Activated naive CD8-positive, alpha-beta T cell treated with anti-CD3 and anti-CD28 coated beads for 36 hours (primary cell): ENCODE measurements at places on chromosomes 11 and 22.

DNA sequence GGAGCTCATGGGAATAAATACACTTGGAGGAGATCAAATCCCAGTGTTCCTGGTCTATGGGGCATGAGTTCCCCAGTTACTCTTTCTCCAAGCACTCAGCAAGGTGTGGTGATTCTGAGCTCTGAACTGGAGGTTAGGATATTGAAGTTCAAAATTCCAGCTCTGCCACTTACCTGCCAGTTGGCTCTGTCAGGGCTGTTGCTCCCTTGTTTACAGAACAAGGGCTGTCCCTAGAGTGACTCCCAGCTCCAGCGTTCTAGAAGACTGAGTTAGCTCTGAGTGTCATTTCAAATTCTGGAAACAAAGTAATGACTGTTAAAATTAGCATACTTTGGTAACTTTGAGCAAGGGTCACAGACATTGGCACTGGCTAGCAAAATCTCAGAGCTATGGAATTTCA is 69.7 kb upstream of the ZBED5 start:
- DNase-seq, result no peak

GRCh38 chr11:46895821-46896220 is 22.5 kb downstream of the LRP4 start:
- DNase-seq, result no peak

DNA sequence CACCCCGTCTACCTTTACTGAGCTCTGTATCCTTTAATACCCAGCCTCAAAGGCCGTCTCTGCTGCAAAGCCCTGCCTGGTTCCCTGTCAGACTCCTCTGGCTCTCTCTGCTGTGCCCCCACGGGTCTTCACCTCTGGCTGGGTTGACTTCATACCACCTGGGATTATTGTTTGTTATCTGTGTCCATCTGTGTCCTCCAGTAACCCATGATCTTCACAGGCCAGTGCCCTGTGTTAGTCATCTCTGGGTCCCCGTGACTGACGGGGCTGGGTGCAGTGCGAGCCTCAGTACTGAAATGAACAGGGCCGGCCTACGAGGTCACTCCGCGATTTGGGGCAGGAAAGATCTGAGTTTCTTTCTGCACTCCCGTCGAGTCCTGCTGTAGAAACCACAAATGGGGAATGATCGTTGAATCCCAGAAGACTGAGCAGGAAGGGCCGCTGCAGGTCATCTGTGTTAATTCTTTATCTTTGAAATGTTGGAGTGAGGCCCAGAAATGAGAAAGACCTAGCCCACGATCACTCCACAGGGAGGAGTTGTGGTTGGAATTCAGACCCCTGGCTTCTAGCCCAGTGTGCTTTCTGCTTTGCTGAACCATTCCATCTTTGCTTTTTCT is 12.3 kb upstream of the TUB start:
- no peak for DNase-seq

DNA sequence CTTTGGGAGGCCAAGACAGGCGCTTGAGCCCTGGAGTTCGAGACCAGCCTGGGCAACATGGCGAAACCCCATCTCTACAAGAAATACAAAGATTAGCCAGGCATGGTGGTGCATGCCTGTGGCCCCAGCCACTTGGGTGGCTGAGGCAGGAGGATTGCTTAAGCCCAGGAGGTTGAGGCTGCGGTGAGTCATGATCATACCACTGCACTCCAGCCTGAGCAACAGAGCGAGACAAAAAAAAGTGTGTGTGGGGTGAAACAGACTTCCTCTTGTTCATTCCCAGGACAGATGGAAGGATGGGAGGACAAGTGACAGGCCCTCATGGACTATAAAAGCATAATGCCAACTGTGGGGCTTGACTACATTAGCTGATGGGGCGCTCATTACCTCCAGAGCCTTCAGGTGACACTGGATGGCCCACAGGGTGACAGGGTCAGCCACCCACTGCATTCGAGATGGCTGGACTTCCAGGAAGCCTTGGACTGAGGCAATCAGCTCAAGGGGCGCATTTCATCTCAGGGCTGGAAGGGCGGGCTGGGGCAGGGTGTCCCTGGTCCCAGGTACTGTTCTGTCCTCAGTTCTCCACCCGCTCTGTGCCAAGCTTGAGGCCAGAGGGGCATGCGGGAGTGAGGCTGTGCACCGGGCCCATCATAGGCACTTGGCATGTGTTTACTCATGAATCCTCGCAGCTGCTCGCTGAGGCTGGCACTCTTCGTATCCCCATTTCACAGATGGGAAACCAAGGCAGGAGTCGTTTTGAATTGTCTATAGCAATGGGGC is 12.5 kb downstream of the NPTXR start:
- DNase-seq, result no peak

- DNase-seq, result no peak
Measured at GRCh38 chr11:30120045-30120589, 103.3 kb upstream of the KCNA4 start.

GRCh38 chr22:37220543-37220981 is 8.3 kb upstream of the SSTR3 start:
- no peak for DNase-seq

DNA sequence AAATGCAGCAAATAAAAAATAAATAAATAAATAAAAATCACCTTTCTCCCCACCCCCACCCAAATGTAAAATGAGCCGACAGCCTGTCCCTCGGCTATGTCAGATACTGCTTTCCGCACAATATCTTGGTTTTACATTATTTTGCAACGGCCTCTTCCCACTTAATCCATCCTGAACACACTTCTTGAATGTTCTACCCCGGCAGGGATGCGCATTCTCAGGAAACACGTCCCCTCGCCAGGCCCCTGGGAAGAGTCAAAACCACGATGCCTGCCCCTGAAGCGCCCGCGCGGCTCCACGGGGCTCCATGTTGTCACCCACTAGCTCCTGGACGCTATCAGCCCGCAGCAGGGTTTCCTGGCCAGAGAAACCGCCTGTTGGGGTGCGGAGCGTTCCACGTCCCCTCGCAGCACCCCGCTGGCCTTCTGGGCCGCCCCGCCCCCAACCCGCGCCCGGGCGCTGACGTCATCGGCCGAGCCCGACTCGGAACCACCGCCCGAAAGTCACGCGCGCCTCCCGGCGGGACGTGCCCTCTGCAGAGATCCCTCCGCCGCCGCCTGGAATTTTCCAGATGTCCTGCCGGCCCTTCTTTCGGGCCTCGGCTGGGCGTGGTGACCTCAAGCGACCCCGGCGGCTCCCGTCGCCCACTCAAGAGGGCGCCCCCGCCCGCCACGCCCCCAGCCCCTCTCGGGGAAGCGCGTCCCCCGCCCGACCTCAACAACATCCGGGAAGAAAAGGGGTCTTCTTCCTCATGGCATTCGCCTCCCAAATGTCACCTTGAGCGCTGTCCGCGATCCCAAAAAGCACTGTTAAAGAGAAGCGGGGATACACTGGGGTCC is 585 bp upstream of the NEAT1 start:
- peak; percentile 98 for DNase-seq

GRCh38 chr11:68979931-68980775 is 633 bp downstream of the MRGPRD start:
- no peak for DNase-seq

DNA sequence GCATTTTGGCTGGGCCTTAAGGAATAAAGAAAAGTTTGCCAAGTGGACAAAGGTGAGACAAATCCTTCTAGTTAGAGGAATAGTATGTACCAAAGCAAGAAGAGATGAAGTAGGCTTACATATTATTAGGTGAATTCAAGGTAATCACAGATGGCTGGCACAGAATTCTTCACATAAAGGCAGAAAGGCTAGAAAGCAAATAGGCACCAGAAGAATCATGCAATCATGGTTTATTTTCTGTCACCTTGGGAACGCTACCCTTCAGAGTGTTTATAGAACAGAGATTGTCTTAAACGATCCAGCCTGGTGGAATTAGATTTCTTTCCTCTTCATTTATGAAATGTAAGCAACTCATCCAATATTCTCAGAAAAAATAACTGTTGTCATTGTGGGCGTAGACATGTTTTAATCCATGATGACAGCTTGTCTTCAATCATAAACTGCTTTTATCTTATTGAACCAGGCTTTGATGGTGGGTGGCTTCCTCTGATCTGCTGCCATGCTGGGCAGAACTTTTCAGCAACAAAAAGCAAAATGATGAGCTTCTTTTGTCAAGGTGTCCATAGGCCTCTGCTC is 49.0 kb upstream of the CSNK2A3 start:
- no peak for DNase-seq

- peak; percentile 47 for DNase-seq
Measured at GRCh38 chr11:75350743-75351540, 519 bp downstream of the ARRB1 start.

DNA sequence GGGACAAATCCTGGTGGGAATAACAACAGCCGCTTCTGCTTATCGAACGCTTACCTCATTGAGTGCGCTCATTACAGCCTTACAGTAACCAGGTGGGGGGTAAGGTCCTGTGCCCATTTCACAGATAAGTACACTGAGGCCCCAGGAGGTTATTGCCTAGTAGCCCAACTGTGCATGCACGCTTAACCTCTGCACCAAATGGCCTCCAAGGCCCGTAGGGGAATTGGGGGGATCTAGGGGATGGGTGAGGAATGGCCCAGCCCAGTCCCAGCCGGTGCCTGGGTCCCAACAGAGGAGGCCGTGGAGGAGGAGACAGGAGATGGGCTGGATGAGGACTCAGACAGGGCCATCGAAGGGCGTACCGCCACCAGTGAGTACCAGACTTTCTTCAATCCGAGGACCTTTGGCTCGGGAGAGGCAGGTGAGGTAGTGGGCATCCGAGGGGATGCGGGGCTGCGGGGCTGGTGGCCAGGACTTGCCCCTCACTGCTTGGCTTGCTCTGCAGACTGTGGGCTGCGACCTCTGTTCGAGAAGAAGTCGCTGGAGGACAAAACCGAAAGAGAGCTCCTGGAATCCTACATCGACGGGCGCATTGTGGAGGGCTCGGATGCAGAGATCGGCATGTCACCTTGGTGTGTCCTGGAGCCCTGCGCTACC is 7.3 kb downstream of the F2 start:
- DNase-seq, result no peak

DNA sequence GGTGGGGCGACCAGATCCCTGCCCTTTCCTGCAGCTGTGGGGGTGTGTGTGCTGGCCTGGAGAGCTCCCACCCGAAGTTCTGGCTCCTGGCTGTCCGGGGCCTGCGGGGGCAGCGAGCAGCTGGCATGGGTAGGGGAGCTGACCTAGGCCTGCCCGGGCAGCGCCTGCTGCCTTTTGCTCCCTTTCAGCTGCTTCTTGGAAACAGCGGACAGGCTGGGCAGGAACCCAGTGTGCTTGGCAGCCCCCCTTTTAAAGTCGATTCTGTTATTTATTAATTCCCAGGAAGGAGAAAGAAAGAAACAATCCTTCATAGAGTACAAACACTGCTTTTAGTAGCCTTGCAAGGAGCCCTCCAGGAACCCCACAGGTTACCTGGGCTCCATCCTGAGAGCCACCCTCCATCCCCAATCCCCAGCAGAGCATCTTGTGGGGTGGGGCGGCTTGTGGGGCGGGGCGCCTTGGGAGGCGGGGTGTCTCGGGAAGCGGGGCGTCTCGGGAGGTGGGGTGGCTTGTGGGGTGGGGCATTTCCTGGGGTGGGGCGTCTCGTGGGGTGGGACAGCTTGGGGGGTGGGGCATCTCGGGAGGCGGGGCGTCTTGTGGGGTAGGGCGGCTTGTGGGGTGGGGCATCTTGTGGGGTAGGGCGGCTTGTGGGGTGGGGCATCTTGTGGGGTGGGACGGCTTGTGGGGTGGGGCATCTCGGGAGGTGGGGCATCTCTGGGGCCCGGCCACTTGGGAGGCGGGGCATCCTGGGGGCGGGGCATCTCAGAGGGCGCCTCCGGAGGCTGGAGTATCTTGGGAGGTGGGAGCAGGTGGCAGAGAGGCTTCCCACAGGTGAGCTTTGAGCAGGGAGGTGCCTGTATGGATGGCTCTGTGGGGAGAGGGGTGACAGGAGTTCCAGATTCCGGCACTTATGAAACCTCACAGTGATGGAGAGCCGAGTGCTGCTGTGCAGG is 7.0 kb downstream of the CD81 start:
- DNase-seq, result no peak

GRCh38 chr11:2352420-2352819 is 24.7 kb upstream of the CD81 start:
- DNase-seq, result no peak

DNA sequence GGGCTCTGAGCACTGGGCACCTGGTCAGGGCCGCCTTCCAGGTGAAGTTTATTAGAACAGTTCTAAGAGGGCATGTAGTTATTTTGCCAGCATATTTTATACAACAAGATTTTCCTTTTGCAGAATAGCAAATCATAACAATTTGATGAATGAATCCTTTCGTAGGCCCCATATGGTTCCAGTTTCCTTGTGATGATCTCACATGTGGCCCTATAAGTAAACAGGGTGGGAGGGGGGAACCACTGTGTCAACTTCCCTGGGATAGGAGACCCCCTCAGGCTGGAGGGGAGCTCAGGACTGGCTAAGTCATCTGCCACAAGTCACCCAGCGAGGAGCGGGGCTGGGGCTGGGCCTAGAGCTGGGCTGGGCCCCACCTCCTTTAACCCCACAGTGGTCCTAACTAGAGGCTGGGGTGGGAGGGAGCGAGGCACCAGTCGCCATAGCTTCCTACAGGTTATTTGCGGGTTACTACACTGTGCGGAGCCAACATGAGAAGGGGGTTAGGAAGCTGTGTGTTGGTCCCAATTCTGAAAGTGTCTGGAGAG is 4.2 kb downstream of the FBLN1 start:
- no peak for DNase-seq

GRCh38 chr11:66362481-66363147 is 8.9 kb downstream of the SLC29A2 start:
- DNase-seq, result no peak

GRCh38 chr22:43158778-43159483 is 7.6 kb downstream of the TSPO start:
- no peak for DNase-seq

GRCh38 chr11:128897826-128898225 is 6.7 kb downstream of the KCNJ5 start:
- no peak for DNase-seq

GRCh38 chr11:110631551-110631950 is 80.7 kb downstream of the ARHGAP20 start:
- DNase-seq, result no peak

GRCh38 chr22:22043296-22044078 is 60.9 kb upstream of the TOP3B start:
- DNase-seq, result no peak

- DNase-seq, result no peak
Measured at GRCh38 chr22:19068784-19069271, 53.4 kb downstream of the DGCR2 start.

DNA sequence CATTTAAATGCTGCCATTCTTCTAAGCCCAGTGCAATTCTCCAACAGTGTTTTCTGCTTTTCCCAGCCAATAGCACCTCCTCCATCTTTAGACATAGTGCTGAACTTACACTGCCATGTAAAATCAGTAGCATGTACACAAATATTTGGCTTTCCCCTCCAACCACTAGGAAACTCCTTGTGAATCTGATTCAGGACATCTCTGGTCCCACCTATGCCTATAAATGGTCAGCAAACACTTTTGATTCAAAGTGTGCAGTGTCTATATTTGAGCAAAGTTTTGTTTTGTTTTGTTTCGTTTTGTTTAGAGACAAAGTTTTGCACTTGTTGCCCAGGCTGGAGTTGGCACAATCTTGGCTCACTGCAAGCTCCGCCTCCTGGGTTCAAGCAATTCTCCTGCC is 24.8 kb downstream of the YPEL4 start:
- DNase-seq, result no peak

- no peak for DNase-seq
Measured at GRCh38 chr22:17938484-17938924, 85.9 kb downstream of the MICAL3 start.

GRCh38 chr11:94303966-94304958 is at the start of gene IZUMO1R:
Gene IZUMO1R, plus strand, starts transcription at chr11:94304580. Its CDS starts 1,057 bp downstream, at chr11:94305637.
- DNase-seq, result no peak

GRCh38 chr22:49913446-49913845 is 4.8 kb downstream of the ALG12 start:
- no peak for DNase-seq
